HFFc6 (cell line): ENCODE measurements at places on chromosomes 2 and 18.

DNA sequence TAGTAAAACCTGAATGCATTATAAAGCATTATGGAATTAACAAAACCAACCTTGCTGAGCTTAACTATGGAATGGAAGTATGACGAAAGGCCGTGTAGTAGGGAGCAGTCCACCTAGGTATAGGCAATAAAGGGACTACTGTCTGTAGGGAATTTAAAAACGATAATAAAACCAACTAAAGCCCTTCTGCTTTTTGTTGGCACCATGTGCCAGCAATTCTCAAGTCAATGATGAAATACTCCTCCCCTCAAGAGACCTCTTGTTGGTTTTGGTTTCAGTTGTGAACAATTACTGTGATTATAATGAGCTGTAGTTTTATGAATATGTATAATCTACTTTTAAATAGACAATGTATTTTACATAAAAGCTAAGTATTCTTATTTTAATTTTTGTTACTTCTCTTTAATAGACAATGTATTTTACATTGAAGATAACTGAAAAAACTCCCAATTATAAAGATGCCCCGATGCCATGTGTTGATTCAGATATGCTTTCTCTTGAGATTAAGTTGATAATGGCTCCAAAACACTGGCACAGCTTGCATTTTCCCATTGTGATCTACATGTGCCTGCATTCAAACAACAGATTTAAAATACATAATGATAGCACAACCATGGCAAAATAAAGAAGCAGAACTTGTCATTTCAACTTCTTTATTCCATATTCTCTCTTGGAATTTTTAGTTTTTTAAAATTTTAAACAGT, 55.5 kb upstream of the ZDBF2 start:
- no peak for DNase-seq

GRCh38 chr2:219627103-219628100, at the start of gene SLC4A3:
SLC4A3 (plus strand) TSS chr2:219627630; CDS start chr2:219627993, 363 bp downstream.
- no peak for DNase-seq

DNA sequence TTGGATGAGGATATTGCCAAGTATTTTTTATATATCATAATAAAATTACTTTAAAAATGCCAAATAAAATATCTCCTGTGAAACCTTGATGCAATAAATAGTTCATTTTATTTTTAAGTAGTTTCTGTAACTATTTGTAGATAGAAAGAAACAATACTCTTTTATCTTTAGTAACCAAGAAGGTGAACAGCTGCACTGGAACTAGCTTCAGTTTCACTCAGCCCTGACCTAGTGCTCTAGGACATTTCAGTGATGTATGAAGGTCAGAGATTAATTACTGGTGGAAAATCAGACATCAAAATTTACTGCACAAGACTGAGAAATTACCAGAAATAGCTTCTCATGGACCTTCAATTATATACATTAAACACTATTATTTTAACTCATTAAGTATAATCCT, 1305.0 kb downstream of the CNTNAP5 start:
- DNase-seq = no peak

DNA sequence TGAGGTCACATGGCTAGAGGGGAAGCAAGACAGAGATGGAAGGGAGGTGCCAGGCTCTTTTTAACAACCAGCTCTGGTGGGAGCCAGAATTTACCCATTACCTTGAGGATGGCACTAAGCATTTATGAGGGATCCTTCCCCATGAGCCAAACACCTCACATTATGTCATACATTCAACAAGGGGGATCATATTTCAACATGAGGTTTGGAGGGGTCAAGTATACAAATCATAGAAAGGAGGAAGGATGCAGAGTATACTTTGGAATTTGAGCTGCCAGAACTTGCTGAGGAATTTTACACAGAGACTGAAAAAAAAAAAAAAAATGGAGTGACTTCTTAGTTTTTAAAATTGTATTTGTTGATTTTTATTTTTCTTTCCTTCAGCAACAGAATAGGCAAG, 891.4 kb downstream of the CCDC85A start:
- no peak for DNase-seq

GRCh38 chr18:28036488-28036887, 140.4 kb downstream of the CDH2 start:
- DNase-seq = no peak

DNA sequence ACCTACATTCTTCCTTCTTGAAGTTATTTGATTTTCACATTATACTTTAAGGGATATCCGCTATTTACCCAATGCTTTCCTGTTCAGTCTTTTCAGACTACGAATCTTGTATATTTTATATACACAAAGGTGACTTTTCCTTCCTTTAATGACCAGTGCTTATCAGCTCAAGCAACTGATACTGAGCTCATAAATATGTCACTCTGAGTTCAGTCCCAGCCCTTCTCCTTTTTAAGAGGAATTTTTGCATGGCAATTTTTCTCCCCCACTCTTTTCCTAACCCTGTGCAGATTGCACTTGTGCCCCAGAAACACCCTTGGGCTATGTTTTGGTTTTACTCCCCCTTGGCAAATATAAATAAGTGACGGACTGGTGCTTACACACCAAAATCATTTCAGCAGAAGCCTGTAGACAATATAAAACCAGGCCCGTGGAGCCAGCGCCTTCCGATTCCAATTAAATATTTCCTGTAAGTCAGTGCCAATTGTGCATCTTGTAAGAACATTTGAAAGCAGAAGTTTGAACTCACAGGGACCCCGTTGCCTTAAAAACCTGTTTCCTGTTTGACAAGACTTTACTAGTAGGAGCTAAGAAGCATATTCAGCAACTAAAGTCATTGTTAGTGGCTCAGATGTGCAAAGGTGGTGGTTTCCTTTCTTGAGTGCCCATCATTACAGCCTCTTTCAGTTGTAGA, 66.3 kb upstream of the GATA6 start:
- DNase-seq = no peak

- DNase-seq = no peak
Measured at GRCh38 chr18:3060667-3061580, 48.0 kb upstream of the LPIN2 start.
